T47D (cell line): ENCODE measurements at places on chromosomes 4 and X.
A peak's percentile ranks its signal among the peaks of the same experiment; 100 is the strongest.

- DNase-seq: no peak
These were observed 1.7 kb downstream of the TMEM185A start for GRCh38 chrX:149629730-149630387.

DNA sequence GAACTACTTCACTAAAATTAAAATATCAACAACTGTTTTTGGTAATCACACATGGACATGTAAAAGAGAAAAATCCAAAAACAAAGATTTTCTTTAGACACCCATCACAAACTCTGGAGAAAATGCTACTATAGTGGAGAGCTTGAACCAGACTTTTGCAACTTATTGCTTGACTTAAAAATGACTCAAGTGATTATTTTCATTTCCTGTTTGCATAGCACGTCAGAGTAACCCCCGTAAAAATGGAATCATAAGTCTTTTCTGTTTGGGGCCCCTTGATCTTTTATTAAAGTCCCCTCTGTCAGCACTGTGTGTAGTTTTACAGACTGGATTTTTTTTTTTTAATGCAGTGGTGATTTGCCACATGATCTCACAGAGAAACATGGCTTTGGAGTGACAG, 79.5 kb downstream of the PRKG2 start:
- no peak for DNase-seq

DNA sequence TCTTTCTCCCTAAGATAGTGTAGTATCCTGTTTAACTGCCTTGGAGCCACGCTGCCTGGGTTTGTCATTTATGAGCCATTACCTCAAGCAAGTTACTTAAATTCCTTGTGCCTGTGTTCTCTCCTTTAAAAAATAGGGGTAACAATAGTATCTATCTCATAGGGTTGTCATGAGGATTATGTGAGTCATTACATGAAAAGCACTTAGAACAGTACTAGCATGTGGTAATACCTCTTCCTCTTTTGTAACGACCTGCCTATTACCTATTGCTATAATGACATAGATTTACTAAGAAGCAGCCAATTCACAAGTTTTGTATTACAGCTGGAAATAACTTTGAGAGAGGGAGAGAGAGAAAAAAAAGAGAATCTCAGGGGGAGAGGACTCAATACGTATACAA, 834.7 kb downstream of the RAPGEF2 start:
- no peak for DNase-seq

- no peak for DNase-seq
These were observed 43.6 kb downstream of the TMEM131L start for GRCh38 chr4:153509724-153510123.

- no peak for DNase-seq
These were observed 454.9 kb downstream of the PDGFC start for GRCh38 chr4:156516698-156517097.

DNA sequence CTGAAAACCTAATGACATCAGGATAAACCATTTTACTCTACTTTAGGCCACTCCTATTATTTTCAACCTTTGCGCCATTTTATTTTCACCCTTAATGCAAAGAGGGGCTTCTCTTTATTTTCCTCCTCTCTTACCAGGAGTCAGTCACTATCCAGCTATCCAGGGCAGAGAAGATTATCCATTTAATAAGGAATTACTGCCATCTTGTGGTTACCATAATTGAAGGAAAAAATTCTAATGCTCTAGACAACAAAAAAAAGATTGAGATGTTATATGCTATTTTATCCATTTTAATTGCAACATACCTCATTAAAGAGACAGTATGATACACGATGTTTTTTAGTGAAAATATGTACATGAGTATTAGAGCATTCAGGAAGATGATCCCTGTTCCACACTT, 514.5 kb upstream of the FAM241A start:
- DNase-seq: no peak

DNA sequence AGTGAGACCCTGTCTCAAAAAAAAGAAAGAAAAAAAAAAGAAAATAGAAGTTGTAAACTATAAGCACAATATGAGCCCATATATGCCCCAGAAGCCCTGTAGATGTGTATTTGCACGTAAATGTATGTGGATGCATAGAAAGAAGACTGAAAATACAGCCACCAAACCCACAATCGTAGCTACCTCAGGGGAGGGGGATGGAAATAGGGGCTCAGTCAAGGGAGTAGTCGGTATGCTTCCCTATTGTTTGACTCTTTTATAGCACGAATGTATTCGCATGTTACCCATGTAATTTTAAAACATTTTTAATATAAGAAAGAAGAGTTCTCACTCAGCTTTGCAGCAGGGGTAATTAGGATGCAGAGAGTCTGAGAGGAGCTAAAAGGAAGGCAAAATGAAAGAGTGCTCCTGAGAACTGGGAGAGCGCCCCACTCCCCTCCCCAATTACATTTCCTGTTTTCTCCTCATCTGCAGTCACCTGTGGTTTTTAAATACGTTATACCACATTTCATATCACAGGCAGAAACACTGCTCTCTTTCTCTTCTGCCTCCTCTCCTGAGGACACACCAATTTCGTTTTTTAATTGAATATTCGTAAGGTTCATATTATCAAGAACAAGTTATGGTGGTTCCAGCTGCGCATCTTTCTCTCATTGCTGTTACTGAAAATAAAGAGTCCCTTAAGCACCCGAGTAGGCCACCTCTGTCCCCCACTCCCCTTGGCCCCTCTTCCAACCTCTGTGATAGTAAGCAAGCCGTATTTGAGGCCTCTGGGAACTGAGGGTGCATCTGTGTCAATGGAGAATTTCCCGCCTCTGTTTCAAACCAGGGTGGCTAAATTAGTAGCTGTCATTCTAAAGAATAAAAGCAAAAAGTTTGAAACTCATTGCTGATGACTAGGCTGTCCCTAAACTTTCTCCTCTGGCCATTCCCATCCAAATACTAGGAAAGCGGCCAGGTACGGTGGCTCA, 10.7 kb downstream of the SEPTIN6 start:
- no peak for DNase-seq

DNA sequence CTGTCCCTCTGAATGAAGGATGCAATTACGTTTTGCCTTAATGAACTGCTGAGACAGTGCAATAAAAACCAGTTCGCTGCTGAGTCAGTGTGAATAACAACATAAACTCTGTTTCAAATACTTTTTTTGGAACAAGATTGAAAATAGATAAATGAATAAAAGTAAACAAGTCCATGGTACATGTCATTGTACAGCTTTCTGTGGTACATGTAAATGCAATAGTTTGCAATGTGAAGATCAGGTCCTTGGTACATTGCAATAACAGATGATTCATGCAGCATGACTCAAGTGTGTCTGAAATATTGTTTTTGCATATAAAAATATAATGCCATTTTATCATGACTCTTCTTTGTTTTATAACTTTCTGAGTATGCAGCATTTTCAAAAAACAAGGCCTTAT, 193.4 kb upstream of the PACRGL start:
- no peak for DNase-seq

DNA sequence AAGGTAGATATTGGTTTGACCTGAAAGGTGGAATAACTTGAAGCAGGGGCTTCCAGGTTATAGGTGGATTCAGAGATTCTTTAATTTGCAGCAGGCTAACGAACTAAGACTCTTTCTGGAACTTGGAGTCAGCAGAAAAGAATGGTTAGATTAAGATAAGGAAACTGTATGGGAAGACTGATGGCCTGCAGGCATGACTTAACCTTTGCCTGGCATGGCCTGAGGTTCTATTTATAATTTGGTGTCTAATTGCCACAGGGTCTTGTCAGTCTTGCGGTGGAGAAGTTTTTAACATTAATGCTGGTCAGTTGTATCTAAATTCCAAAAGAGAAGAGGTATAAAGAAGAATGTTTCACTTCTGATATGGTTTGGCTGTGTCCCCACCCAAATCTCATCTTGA, 110.3 kb upstream of the VCX3A start:
- DNase-seq: no peak

GRCh38 chrX:636981-637659, 6.5 kb downstream of the SHOX start:
- DNase-seq: no peak

DNA sequence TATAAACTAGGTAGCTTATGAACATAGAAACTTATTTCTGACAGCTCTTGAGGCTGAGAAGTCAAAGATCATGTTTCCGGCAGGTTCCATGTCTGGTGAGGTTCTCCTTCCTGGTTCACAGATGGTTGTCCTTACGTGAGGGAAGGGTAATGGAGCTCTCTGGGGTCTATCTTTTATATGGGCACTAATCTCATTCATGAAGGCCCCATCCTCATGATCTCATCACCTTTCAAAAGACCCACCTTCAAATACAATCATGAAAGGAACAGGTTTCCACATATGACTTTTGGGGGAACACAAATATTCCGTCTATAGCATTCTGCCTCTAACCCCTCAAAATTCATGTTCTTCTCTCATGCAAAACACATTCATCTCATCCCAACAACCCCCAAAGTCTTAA, 264.7 kb downstream of the PTTG2 start:
- DNase-seq: no peak

GRCh38 chr4:183185018-183185417, 86.0 kb downstream of the WWC2 start:
- DNase-seq: no peak

GRCh38 chr4:81666491-81666890, 194.8 kb upstream of the RASGEF1B start:
- DNase-seq: no peak

GRCh38 chrX:118928151-118928550, 46.3 kb upstream of the LONRF3 start:
- DNase-seq: no peak

- DNase-seq: no peak
These were observed 30.6 kb downstream of the ANK2 start for GRCh38 chr4:113080050-113080449.

- no peak for DNase-seq
These were observed 51.7 kb downstream of the TMEM154 start for GRCh38 chr4:152628128-152628527.

DNA sequence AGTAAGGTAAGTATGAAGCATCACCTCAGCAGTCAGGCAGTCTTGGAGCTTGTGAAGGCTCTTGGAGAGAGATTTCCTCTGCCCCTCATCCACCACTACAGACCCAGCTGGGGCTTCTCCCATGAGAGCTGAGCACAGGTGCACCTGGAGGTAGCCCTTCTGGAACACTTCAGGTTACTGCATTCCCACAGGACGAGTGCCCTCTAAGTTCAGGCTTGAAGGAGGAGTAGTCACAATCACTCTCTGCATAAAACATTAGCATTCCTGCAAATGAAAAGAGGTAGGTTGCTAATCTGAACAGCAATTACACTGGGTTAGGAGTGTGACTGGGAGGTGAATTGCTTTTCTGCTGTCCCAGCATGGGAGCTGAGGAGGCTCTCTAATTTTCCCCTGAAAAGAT, 308.8 kb downstream of the TEX13C start:
- no peak for DNase-seq

DNA sequence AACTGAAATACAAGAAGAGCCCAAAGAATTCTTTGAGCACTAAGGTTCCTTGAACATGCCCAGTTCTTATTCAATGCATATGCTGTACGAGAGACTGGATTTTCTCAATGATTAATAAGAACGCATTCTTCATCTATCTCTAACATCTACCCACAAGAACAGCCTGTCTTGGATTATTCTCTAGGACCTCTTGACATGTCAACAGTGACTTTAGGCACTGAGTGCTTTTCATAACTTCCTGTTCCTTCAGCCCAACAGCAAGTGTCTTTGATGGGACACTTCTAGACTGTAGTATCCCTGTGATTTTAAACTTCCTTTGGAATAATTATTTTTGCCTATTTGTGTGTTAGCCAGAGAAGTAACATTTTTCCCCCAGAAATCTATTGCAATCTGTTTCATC, 69.3 kb downstream of the OPHN1 start:
- DNase-seq: peak; percentile 47

- no peak for DNase-seq
These were observed 1.2 kb downstream of the CYBB start for GRCh38 chrX:37781081-37781480.

GRCh38 chrX:154307202-154307601, 11.6 kb downstream of the TKTL1 start:
- DNase-seq: no peak

DNA sequence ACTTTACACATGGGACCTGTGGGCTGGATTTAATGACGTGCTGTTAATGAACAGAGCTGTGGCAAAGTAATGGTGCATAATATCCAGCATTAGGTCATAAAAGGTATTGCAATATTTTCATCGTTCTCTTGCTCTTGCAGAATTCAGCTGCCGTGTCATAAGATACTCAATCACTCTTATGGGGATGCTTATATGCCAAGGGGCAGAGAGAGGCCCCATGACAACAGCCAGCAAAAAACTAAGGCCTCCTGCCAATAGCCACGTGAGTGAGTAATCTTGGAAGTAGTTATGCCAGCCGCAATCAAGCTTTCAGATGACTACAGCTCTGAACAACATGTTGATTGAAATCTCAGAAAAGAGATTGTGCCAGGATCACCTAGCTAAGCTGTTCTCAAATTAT, 616.9 kb downstream of the FSTL5 start:
- DNase-seq: no peak

DNA sequence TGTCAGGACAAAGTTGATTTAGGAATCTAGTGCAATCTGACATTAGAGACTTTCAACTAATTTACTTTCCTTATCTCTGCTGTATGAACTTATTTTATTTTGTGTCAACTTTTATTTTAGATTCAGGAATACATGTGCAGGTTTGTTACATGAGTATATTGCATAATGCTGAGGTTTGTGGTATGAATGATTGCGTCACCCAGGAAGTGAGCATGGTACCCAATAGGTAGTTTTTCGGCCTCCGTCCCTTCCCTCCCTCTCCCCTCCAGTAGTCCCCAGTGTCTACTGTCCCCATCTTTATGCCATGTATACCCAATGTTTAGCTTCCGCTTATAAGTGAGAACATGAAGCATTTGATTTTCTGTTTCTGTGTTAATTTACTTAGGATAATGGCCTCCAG, 68.7 kb upstream of the TEX13D start:
- DNase-seq: no peak

- no peak for DNase-seq
These were observed 25.9 kb downstream of the OFD1 start for GRCh38 chrX:13760426-13760825.

- DNase-seq: no peak
These were observed 345.7 kb upstream of the HS3ST1 start for GRCh38 chr4:11774346-11774745.

DNA sequence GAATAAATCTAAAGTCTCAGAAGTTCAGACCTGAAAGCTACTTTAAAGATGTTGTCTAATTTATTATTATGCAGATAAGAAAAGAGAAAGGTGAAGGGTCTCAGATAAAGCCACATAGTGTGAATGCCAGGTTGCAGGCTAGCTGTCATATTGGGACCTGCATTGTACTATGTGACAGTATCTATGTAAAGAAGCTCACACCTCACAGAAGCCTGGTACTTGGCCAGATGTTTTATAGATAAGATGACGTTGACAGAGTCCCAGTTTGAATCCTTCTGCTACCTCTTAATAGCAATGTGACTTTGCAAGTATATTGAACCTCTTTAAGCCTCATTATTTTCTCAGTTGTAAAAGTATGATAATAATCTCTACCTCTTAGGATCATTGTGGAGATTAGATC, 227.0 kb downstream of the SPRY1 start:
- DNase-seq: no peak

- DNase-seq: no peak
These were observed 59.7 kb upstream of the ZDHHC15 start for GRCh38 chrX:75582511-75582910.

DNA sequence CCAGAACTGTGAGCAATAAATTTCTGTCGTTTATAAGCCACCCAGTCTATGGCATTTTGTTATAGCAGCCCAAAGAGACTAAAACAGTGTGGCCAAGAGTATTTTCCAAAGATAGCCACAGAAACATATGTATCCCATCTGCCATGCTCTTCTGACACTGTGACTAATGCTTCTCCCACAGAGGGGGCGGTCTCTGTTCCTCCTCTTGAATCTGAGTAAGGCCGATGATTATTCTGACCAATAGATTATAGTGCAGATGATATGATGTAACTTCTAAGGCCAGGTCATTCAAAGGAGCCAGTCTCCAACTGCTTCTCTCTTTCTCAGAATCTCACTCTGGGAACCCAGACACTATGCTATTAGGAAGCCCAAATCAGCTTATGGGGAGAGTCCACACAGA, 570.7 kb downstream of the BCOR start:
- DNase-seq: no peak
